ENCODE measurements at places on chromosomes 7 and 10. TPM values are rescaled to one million over a fixed set of nuclear protein-coding genes. Genes with fewer than 3 reads are reported as not detected.

DNA sequence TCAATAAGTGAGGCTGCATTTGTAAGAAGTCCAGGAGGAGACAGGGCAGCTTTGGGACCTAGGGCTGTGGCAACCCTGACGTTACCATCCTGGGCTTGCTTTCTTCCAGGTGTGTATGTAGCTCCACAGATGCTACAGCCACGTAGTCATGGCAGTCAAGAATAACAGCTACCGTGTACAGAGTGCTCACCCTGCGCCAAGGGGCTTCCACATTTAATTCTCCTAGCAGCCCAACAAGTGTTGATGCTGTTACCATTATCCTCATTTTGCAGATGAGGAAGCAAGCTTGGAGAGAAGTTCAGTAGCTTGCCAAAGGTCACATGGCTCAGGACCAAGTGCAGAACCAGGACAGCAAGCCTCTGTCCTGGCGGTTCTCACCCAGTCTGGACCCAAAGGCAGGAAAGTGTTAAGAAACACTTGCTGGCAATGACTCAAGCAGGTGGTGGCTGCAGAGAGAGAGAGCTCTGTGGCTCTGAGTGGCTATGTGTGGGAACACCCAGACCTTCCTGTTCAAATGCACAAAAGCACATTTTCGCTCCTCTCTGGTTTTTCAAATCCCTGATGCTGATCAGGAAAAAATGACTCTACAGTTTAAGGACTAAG lies 89.8 kb downstream of the CREM start:
- H3K27me3 ChIP-seq, result no peaks in the 10 kb centered on the region
- no peak for DNase-seq
- H3K4me1 ChIP-seq, result no peaks in the 10 kb centered on the region
- H3K36me3 ChIP-seq, result no peaks in the 10 kb centered on the region
- H3K4me3 ChIP-seq, result no peak overlapping the region

DNA sequence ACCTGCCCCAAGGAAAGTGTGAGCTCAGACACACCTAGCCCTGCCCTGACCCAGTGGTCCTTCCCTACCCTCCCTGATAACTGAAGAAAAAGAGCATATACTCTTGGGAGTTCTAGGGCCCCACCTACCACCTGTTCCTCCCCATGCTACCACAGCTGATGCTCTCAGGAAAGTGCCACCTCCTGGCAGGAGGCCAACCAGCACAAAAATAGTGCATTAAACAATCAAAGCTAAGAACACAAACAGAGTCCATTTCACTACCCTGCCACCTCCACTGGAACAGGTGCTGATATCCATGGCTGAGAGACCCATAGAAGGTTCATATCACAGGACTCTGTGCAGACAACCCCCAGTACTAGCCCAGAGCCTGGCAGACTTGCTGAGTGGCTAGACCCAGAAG lies 288.6 kb upstream of the PHF14 start:
- no peak overlapping the region for H3K27ac ChIP-seq
- no peaks in the 10 kb centered on the region for H3K36me3 ChIP-seq
- no peak overlapping the region for H3K4me3 ChIP-seq
- H3K4me1 ChIP-seq, result no peaks in the 10 kb centered on the region

DNA sequence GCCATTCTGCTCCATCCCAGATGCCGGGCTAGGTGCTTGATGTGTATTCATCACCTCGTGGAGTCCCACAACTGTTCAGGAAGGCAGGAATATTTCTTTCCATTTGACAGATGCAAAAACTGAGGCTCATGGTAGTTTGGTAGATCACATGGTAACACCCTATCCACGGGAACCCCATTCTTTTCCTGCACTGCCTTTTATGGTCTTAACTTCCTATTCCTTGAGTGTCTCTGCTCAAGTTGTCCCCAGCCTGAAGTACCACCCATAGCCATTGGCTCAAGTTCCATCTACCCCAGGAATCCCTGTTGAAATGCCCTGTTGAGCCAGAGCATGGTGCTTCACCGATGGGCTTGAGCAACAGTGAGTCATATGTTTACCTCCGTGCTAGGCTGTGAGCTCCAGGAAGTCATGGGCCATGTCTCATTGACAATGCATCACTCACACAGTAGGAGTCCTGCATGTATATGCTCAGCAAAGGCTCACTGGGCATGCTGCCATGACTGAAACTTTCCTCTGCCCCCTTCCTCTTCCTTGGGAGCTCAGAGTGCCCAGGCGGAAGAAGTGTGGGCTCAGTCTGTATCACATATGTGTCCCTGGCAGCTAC lies 71.7 kb upstream of the ADAM12 start:
- no peak overlapping the region for H3K27ac ChIP-seq
- H3K36me3 ChIP-seq, result no peaks in the 10 kb centered on the region
- no peak overlapping the region for H3K4me3 ChIP-seq
- no peak for DNase-seq

OR2A5 gene
- total RNA-seq, result not detected
